Fibroblast of the aortic adventitia (primary cell): ENCODE measurements at places on chromosomes 12 and 14.
A peak's percentile ranks its signal among the peaks of the same experiment; 100 is the strongest.

DNA sequence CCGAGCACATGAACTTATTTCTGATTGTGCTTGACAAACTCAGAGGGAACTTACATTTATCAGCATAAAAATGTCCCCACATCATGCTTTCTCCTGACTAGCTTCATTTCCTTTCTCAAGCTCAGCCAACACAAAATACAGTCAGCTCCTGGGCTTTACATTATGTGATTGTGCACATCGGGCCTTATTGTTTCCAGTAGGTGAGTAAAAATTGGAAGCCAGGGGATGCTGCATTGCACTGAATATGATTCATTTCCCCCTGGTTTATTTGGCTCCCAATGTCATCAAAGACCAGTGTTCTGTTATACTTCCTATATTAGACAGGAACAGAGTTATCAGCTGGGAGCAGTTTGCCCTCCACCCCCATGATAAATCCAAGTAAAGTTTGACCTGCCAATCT, 521.8 kb downstream of the RMST start:
- no peak for DNase-seq

DNA sequence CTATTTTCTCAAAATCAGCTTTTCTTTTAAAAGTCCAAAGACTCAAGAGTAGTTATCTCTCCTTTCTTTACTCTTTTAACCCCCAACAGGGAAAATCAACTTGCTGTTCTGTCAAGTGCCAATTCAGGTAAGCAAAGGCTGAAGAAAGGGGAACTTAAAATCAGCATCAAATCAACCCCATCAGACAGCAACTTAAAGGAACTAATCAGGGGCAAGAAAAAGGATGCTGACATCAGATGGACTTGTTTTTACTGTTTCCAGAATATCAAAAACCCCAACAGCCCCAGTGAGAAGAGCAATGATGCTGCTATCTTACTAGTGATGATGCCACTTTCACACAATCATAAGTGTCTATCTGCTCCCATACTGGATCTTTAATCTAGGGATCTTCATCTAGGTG, 3.4 kb downstream of the BAZ2A start:
- DNase-seq = no peak

GRCh38 chr12:12491606-12492005, 71.1 kb downstream of the DUSP16 start:
- DNase-seq = no peak

DNA sequence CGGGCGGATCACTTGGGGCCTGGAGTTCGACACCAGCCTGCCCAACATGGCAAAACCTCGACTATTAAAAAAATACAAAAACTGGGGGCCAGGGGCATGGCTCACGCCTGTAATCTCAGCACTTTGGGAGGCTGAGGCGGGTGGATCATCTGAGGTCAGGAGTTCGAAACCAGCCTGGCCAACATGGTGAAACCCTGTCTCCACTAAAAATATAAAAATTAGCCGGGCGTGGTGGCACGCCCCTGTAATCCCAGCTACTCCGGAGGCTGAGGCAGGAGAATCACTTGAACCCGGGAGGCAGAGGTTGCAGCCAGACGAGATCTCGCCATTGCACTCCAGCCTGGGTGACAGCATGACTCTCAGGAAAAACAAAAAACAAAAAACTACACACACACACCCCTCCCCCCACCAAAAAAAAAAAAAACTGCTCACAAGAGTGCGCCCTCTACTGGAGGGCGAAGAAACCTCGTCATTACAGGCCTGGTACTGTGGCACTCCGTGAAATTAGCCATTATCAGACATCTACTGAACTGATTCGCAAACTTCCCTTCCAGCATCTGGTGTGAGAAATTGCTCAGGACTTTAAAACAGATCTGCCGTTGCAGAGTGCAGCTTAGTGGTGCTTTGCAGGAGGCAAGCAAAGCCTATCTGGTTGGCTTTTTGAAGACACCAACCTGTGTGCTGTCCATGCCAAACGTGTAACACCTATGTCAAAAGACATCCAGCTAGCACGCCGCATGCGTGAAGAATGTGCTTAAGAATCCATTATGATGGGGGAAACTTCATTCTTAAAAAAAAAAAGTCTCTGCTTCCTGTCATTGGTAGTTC, 7.7 kb downstream of the PPP1R3E start:
- peak; percentile 55 for DNase-seq

GRCh38 chr12:119669744-119670472, 2.0 kb downstream of the PRKAB1 start:
- DNase-seq = no peak

DNA sequence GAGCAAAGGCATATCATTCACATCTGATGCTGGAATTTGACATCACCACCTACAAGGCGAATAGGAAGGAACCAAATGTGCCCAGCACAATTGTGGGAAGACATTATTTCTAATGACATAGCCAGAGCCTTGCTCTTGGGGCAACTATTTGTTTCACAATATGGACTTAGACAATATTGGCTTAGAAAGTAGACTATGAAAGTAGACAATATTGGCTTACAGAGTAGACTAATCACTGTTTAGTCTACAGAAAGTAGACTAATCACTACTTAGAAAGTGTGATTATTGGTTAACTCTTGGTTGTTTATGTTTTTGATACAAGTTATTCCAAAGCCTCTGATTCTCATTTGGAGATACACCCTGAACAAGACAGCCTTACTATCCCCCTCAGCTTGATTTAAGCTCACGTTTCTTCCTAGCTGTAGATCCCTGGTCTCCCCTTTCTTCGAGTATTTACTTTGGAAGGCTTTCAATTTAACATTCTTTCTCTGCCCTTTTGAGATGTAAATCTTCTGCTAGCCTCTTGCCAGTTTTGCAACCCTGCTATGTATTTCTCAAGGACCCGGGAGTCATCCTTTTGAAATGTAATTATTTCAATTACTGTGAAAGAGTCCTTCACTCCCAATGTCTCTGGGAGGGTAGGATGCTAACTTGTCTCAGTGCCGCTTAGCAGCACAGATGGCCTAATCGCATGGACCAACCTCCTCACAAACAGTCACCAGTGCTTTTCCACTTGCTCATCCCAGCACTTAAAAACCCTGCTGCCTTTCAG, 843.2 kb downstream of the GALC start:
- peak; percentile 4 for DNase-seq

GRCh38 chr14:96920023-96920422, 122.8 kb downstream of the VRK1 start:
- no peak for DNase-seq

- no peak for DNase-seq
Measured at GRCh38 chr14:97796511-97796910, 999.3 kb downstream of the VRK1 start.

DNA sequence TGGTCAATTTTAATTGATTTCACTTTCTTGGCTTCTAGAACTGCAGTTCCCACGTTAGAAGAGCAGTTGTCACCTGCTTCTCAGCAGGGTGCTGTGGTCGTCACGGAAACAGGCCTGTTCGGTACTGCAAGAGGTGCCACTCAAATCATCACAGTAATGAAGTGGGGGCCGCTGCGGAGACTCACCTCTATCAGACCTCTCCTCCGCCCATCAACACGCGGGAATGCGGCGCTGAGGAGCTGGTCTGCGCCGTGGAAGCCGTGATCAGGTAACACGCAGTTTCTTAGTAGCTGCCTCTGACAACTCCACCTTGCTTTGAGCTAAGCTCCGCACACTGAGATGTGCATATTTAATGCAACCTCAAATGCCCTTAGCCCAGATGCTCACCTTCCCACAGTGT, 107.2 kb downstream of the UNC79 start:
- no peak for DNase-seq

DNA sequence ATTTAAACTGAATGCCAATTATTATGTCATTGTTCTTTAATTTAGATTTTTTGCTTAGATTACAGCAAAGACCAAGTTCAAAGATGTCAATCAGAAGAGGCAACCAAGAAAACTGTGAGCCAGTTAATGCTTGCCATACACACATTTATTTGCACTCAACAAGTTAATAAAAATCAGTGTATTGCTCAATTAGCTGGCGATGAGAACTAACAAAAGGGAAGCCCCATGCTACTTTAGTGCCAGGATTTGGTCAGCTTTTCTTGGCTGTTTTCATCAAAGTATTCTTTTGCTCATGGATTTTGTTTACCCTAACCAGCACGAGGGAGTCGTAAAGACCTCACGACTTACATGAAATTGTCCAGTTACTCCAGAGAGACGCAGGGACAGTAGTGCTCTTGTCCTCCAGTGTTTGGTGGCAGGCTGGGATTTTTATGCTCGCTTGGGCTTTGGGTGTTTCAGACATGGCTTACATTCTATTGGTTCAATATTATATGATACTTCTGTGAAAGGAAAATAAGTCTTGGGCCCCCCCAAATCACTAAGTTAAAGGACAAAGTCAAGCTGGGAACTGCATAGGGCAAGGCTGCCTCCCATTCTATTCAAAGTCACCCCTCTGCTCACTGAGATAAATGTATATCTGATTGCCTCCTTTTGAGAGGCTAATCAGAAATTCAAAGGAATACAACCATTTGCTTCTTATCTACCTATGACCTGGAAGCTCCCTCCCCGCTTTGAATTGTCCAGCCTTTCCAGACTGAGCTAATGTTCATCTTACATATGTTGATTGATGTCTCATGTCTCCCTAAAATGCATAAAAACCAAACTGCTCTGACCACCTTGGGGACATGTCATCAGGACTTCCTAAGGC, 7.4 kb upstream of the B4GALNT1 start:
- DNase-seq = peak; percentile 33

GRCh38 chr14:75961662-75962061, 20.1 kb downstream of the TGFB3 start:
- DNase-seq = no peak

DNA sequence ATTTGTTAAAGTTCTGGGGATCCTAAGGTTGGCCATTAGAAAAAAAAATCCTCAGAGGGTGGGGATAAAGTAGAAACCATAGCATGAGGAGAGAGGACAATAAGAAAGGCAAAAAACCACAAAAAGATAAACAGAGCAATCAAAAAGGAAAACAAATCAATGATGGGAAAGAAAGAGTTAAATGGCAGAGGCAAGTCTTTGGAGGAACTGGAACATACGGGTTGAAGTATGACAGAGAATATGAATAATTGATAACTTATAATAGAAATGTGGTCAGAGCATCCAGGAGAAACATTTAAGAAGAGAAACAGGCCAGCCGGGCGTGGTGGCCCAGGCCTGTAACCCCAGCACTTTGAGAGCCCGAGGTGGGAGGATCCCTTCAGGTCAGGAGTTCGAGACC, 17.8 kb upstream of the SALL2 start:
- DNase-seq = no peak

- DNase-seq = peak; percentile 52
Measured at GRCh38 chr12:107238296-107238695, 144.9 kb upstream of the CRY1 start.

DNA sequence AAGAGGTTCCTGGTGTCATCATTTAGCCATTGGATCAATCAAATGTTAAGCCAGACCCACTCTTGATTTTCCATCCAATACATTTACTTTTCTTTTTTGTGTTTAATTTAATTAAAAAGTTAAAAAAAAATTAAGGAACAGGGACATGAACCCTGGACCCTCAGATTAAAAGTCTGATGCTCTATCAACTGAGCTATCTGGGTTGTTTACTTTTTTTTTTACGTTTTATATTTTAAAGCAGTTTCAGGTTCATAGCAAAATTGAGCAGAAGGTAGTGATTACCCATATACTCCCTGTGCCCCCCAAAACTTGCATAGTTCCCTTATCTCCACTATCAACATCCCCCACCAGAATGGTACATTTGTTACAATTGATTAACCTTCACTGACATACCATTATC, 3.0 kb upstream of the ACOT4 start:
- no peak for DNase-seq

DNA sequence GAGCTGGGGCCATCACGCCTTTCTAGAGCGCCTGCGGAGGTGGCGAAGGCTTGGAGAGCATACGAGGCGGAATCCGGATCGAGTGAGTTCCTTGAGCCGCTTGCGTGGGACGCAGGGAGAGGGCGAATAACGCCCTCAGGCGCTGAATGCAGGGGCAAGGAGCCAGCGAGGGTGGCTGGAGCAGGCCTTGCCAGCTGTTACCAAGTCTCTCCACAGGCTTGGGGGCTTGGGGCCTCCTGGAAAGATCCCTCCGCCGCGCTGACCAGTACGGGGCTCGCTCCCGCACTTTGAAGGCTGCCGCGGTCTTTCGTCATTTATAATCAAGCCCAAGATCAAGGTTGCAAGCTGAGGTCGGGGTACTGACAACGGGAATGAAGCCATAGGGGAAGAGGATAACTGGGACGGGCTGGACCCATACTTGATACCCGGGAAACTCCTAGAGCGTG, 1.2 kb downstream of the FLRT2 start:
- peak; percentile 80 for DNase-seq

- no peak for DNase-seq
Measured at GRCh38 chr14:22243971-22244581, 344.9 kb downstream of the DAD1 start.
